ENCODE measurements at places on chromosomes 6 and 20. TPM values are rescaled to one million over a fixed set of nuclear protein-coding genes. Genes with fewer than 3 reads are reported as not detected.

GTSF1L gene
- not detected for total RNA-seq

TTK gene
- total RNA-seq, result 9.7 TPM

- peaks cover 2% of the 10 kb centered on the region for H3K27me3 ChIP-seq
- no peaks in the 10 kb centered on the region for H3K4me1 ChIP-seq
- peaks cover 41% of the 10 kb centered on the region for H3K36me3 ChIP-seq
- DNase-seq, result no peak
- H3K4me3 ChIP-seq, result no peak overlapping the region
These were observed 21.7 kb downstream of the UCKL1 start for GRCh38 chr20:63934271-63935068.

- no peaks in the 10 kb centered on the region for H3K36me3 ChIP-seq
- H3K27ac ChIP-seq, result no peak overlapping the region
- peaks cover 1% of the 10 kb centered on the region for H3K4me1 ChIP-seq
- H3K4me3 ChIP-seq, result no peak overlapping the region
- H3K27me3 ChIP-seq, result peaks cover 36% of the 10 kb centered on the region
These were observed 4.7 kb downstream of the HLA-B start for GRCh38 chr6:31352310-31352682.

- peaks cover 100% of the 10 kb centered on the region for H3K4me1 ChIP-seq
- peak; percentile 94 for DNase-seq
- peak overlapping the region; percentile 79 for H3K27ac ChIP-seq
- H3K27me3 ChIP-seq, result peaks cover 2% of the 10 kb centered on the region
- peaks cover 37% of the 10 kb centered on the region for H3K36me3 ChIP-seq
These were observed 9.5 kb downstream of the NT5E start for GRCh38 chr6:85459224-85459901.
